ENCODE measurements at places on chromosomes 12 and 14.

GRCh38 chr14:31489691-31490090 lies 1.9 kb upstream of the GPR33 start:
- DNase-seq, result no peak
- no peak overlapping the region for H3K4me3 ChIP-seq
- H3K27ac ChIP-seq, result no peak overlapping the region
- H3K36me3 ChIP-seq, result no peaks in the 10 kb centered on the region
- H3K27me3 ChIP-seq, result peaks cover 3% of the 10 kb centered on the region

GRCh38 chr14:58699681-58700205 lies 62.0 kb downstream of the DACT1 start:
- H3K4me1 ChIP-seq, result no peaks in the 10 kb centered on the region
- peaks cover 23% of the 10 kb centered on the region for H3K27me3 ChIP-seq
- no peaks in the 10 kb centered on the region for H3K36me3 ChIP-seq
- H3K4me3 ChIP-seq, result no peak overlapping the region
- H3K27ac ChIP-seq, result no peak overlapping the region
- DNase-seq, result no peak

- peaks cover 4% of the 10 kb centered on the region for H3K4me1 ChIP-seq
- H3K27me3 ChIP-seq, result peaks cover 3% of the 10 kb centered on the region
- DNase-seq, result no peak
- no peaks in the 10 kb centered on the region for H3K36me3 ChIP-seq
- no peak overlapping the region for H3K4me3 ChIP-seq
Observed at GRCh38 chr14:75070383-75070782, 942 bp downstream of the ZC2HC1C start.

GRCh38 chr14:102941419-102942011 lies 19.1 kb downstream of the AMN start:
- H3K27me3 ChIP-seq, result no peaks in the 10 kb centered on the region
- no peak overlapping the region for H3K27ac ChIP-seq
- no peak overlapping the region for H3K4me3 ChIP-seq
- peaks cover 3% of the 10 kb centered on the region for H3K4me1 ChIP-seq

DNA sequence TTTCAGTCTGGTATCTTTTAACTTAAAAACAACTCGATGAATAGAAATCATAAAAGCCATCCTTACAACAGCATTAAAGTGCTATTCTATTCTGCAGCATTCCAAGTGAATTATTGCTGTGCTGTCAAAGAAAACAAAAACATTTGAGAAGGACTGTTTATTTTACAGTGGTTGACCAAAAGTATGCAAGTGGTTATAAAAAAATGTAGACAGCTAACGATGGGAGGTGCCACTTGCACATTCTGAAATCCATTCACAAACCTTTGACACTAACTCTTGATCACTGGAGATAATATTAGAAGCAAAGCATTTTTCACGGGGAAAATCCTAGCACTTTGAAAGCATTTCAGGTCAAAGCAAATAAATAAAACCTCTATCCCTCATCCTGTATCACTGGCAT lies 55.6 kb downstream of the HMGA2 start:
- no peaks in the 10 kb centered on the region for H3K36me3 ChIP-seq
- no peak overlapping the region for H3K27ac ChIP-seq
- DNase-seq, result no peak
- H3K4me3 ChIP-seq, result no peak overlapping the region
- H3K4me1 ChIP-seq, result no peaks in the 10 kb centered on the region

DNA sequence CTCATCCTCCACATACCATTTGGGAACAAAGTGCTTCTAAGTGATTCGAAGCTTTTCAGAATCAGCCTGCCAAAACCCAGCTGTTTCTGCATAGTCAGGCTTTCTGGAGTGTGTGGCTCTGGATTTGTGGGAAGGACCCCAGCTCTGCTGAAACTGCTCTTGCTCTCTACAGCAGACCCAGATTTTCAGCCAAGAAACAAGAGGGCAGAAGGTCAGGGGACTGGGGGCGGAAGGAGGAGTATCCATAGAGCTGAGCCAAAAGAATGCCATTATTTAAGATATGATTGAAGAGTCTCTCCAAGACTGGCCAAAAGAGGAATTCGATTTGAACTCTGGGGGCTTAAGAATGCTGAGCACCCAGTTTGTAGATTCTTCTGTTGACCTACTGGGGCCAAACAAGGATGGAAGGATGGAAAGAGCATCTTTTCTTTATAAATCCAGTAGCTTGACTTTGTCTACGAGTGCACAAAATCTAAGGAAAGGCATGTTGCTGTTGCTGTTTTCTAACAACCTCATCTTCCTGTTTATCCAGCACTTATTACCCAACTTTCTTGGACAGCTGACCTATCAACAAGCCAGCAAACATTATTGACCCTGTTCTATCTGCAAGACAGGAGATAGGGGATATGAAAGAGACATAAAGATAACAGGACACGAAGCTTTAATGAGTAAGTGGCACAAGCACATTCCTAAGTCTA lies 29.2 kb downstream of the FBLN5 start:
- H3K36me3 ChIP-seq, result peaks cover 1% of the 10 kb centered on the region
- H3K4me3 ChIP-seq, result no peak overlapping the region
- H3K4me1 ChIP-seq, result no peaks in the 10 kb centered on the region
- peaks cover 9% of the 10 kb centered on the region for H3K27me3 ChIP-seq
- no peak overlapping the region for H3K27ac ChIP-seq

- peak overlapping the region; percentile 61 for H3K4me3 ChIP-seq
- H3K36me3 ChIP-seq, result peaks cover 47% of the 10 kb centered on the region
- H3K27me3 ChIP-seq, result no peaks in the 10 kb centered on the region
- DNase-seq, result peak; percentile 61
- H3K4me1 ChIP-seq, result peaks cover 54% of the 10 kb centered on the region
Observed at GRCh38 chr12:121214166-121214777, 4.3 kb downstream of the P2RX4 start.

DNA sequence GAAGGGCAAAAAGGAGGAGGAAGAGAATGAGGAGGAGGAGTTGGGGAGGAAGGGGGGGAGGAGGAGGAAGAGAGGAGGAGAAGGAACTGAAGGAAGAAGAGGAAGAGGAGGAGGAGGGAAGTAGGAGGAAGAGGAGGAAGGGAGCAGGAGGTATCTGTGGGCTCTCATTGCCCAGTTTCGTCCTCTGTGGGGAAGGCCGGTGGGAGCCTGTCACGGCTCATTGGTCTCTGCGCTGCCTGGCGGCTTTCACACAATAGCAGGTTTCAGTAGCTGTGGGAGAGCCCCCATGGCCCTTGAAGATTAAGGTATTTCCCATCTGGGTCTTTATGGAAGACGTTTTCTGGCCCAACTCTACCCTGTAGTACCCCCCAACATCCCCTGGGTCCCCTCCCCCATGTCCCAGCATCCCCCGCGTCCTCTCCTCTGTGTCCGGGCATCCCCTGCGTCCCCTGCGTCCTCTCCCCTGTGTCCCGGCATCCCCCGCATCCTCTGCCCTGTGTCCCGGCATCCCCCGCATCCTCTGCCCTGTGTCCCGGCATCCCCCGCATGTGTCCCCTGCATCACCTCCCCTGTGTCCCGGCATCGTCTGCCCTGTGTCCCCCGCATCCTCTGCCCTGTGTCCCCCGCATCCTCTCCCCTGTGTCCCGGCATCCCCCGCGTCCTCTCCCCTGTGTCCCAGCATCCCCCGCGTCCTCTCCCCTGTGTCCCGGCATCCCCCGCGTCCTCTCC lies 278.2 kb upstream of the SFSWAP start:
- no peak overlapping the region for H3K4me3 ChIP-seq
- H3K27ac ChIP-seq, result no peak overlapping the region
- no peaks in the 10 kb centered on the region for H3K4me1 ChIP-seq

- no peaks in the 10 kb centered on the region for H3K4me1 ChIP-seq
- H3K36me3 ChIP-seq, result no peaks in the 10 kb centered on the region
- no peak for DNase-seq
- no peak overlapping the region for H3K4me3 ChIP-seq
- H3K27ac ChIP-seq, result no peak overlapping the region
Observed at GRCh38 chr12:96150442-96150841, 43.7 kb upstream of the ELK3 start.

GRCh38 chr12:117134059-117134458 lies 34.8 kb upstream of the TESC start:
- no peaks in the 10 kb centered on the region for H3K36me3 ChIP-seq
- peak overlapping the region; percentile 7 for H3K4me3 ChIP-seq
- H3K27me3 ChIP-seq, result no peaks in the 10 kb centered on the region
- H3K4me1 ChIP-seq, result peaks cover 18% of the 10 kb centered on the region
- H3K27ac ChIP-seq, result peak overlapping the region; percentile 84

Measured in activated CD8-positive, alpha-beta memory T cell treated with anti-CD3 and anti-CD28 coated beads, Interleukin-2, amount 10 ng/mL, durations not matched to agents 7 days and 5 days (primary cell).